ENCODE measurements at places on chromosomes 12 and 14. TPM values are rescaled to one million over a fixed set of nuclear protein-coding genes. Genes with fewer than 3 reads are reported as not detected.

SLCO1B1 gene
- total RNA-seq: not detected

PRB2 gene
- total RNA-seq: not detected

DNA sequence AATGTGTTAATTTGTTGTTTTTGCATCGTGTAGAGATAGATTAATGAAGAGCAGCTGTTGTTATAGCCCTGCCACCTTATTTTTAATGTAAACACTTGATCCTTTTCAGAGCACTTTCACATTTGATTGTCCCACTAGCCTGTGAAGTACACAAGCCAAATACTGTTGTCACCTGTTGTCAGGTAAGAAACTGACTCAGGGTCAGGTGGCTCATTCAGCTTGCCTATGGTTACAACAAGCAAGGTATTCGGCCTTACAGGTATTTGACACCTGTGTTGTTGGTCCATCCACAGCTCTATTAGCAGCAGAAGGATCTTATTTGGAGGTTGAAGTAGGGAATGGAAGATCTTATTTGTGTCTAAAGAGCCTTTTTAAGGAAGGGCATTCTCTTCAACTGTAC is 108.9 kb downstream of the GPR135 start:
- DNase-seq: no peak

SIRT4 gene
- total RNA-seq: 0.45 TPM

DNA sequence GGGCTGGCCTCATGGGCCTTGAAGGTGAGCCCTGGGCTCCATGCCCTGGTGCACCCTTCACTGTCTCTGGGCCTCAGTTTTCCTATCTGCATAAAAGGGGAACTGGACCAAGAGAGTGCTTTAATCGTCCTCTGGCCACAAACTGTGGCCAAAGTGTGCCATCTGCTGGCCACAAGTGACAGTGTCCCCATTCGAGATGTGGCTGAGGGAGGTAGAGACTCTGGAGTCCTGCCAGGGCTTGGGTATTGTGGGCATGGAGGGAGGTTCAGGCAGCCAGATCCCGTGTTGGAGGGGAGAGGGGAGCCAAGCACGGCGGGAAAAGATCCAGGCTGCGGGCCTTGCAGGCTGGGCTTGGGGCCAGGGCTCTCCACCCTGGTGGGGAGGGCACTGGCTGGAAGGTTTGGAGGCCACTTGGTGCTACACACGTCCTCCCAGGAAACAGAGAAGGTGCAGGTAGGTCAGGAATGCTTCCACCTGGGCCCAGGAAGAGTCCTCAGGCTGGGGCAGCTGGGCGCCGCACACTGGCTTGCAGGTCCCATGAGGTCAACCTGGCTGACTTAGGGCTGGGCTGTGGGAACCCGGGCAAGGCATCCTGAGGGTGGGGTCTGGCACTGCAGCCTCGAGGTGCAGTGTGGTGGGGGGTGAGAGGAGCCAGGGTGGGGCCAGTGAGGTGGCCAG is 7.3 kb upstream of the KIF26A start:
- DNase-seq: peak; percentile 15

Measured in HFFc6 (cell line).